Activated CD8-positive, alpha-beta memory T cell treated with anti-CD3 and anti-CD28 coated beads for 1 hour (primary cell): ENCODE measurements at places on chromosomes 3 and 15.

DNA sequence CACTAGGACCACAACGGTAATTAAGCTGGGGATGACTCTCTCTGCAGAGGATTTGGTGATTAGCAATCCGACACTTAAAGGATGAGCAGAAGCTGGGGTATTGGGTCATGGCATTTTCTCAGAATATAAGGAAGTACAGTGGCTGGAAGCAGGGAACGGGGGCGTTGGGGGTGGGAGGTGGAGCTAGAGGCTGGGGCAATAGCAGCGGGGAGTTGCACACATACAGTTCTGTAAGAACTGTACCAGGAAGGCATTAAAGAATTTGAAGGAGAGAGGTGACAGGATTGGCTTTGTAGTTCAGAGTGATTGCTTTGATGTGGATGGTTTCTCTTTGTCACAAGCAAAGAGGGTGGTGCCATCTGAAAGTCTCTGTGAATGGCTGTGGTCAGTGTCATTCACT is 28.2 kb downstream of the PSMD6 start:
- no peak for DNase-seq

- DNase-seq = no peak
These were observed 9.1 kb downstream of the GRM2 start for GRCh38 chr3:51715977-51716294.

DNA sequence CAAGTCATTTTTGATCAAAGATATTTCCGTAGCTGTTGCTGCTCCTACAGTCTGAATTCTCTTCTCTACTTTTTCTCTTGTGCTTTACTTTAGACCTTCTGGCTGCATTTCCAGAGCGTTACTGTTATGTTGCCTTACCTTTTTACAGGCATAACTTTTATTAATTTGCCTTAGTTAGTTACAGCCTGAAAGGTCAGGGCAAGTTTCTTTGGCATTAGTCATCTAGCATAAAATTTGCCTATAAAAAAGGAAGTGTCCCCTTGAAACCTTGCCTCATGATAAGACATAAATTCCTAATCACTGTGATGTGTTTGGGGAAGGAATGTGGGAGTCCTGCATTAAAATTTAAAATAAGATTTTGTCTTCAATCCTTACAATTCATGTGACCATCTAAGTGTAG is 618.5 kb downstream of the NR2F2 start:
- no peak for DNase-seq

- DNase-seq = no peak
These were observed 164.9 kb upstream of the AGTR1 start for GRCh38 chr3:148532774-148533173.

DNA sequence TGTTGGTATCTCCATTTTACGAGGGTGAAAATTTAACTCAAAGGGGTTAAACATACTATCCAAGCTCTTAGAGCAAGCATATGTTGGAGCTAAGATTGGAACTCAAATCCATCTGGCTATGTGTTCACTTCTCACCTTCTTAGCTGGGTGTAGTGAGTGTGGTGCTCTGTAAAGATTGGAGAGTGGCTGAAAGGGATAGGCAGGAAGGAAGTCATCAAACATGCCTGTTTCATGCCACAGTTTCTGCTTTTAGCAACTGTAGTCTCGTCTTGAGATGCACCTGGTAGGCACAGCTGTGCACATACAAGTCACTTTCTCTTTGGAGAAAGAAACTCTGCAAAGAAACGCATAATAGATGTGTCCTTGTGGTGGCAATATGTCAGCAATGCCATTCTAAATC is 189.1 kb upstream of the MDFIC2 start:
- no peak for DNase-seq

- no peak for DNase-seq
These were observed 738.4 kb upstream of the ALCAM start for GRCh38 chr3:104628185-104628789.

- DNase-seq = no peak
These were observed 161.3 kb downstream of the EPHB1 start for GRCh38 chr3:134956395-134956794.
